ENCODE measurements at places on chromosomes 4 and X.
A peak's percentile ranks its signal among the peaks of the same experiment; 100 is the strongest.

GRCh38 chr4:42284030-42284429 lies 113.3 kb upstream of the SHISA3 start:
- no peak for DNase-seq

DNA sequence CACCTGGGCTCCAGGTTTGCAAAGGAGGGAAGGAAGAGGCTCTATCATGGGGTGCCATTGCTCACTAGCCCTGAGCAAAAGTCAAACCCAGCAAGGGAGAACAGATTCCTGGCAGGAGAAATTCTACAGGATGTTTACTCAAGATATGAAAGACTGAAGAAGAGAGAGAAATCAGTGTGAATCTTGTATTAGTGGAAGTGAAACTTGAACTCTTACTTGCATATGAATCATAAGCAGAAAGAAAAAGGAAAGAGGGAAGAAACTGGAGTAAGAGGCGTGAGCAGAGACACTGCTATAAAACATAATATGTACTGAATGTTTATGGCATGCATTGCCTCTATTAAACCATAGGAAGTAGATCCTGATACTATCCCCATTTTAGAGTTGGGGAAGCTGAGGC lies 60.9 kb downstream of the C4orf46 start:
- no peak for DNase-seq

GRCh38 chr4:143183513-143184216 lies 1.1 kb upstream of the USP38 start:
- peak; percentile 13 for DNase-seq

DNA sequence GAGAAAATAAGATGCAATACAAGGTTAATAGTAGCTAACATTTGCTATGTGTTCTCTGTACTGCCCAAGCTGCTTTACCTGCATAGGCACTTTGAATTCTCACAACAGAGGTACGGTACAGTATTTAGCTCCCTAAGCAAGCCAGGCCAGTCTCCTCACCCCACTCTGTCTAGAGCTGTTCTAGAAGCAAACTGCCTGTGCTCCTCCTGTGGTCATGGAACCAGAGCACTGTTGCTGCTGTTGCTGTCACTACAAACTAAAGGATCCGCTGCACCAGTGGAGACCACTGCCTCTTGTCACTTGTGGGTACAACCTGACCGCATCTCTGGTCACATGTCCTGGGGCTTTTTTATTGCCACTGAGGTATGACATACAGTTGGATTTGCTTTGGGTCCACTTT lies 19.6 kb downstream of the ZNF330 start:
- no peak for DNase-seq

- DNase-seq, result no peak
Observed at GRCh38 chr4:41870035-41870434, 65.2 kb upstream of the TMEM33 start.

- no peak for DNase-seq
Observed at GRCh38 chr4:185682236-185682635, 129.8 kb downstream of the SORBS2 start.

GRCh38 chr4:66273110-66273509 lies 602.8 kb upstream of the EPHA5 start:
- DNase-seq, result peak; percentile 52

DNA sequence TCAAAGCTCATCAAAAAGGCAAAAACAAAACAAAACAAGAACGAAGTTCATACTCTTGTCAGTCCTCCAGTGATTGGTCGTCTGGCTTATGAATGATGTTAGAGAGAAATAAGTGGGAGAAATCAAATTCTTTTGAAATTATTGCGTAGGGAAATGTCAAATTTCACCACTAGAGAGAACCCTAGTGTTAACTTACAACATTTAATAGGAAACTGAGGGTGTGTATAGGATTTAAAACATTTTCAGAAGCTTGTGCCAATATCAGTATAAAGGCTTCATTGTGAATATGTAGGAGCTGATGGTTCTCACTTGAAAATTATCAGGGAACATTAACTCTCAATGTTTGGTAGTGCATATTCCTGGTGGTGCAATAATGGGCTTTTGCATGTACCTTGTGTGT lies 17.4 kb downstream of the ADH6 start:
- no peak for DNase-seq

- DNase-seq, result no peak
Observed at GRCh38 chr4:141376769-141377168, 156.1 kb downstream of the ZNF330 start.

GRCh38 chr4:137651128-137651527 lies 118.8 kb upstream of the PCDH18 start:
- no peak for DNase-seq

GRCh38 chr4:72076562-72076961 lies 44.8 kb downstream of the NPFFR2 start:
- DNase-seq, result no peak

DNA sequence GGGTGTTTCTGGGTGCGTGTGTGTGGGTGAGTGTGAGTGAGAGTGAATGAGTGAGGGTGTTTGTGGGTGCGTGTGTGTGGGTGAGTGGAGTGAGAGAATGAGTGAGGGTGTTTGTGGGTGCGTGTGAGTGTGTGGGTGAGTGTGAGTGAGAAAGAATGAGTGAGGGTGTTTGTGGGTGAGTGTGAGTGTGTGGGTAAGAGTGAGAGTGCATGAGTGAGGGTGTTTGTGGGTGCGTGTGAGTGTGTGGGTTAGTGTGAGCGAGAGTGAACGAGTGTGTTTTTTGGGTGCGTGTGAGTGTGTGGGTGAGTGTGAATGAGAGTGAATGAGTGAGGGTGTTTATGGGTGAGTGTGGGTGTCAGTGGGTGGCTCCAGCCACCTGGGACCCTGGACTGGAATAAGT lies 1676.1 kb upstream of the TENM3 start:
- no peak for DNase-seq

DNA sequence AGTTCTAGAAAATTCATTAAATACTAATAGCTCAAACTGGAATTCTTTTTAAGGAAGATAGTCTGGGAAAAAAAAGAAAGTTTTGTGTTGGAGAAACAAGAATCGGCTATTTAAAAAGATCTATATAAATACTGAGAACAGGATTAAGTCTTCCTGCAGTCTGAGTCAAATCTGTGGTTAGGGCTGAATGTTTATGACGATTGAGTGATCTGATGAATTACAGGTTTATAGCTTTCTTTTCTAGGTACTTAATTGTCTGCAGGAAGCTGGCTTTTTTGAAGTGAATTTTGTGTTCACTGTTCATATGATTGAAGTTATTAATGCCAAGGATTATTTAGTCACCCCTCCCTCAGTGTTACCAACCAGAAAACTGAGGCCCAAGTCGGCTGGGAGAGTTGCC lies 42.2 kb downstream of the TLL1 start:
- no peak for DNase-seq

DNA sequence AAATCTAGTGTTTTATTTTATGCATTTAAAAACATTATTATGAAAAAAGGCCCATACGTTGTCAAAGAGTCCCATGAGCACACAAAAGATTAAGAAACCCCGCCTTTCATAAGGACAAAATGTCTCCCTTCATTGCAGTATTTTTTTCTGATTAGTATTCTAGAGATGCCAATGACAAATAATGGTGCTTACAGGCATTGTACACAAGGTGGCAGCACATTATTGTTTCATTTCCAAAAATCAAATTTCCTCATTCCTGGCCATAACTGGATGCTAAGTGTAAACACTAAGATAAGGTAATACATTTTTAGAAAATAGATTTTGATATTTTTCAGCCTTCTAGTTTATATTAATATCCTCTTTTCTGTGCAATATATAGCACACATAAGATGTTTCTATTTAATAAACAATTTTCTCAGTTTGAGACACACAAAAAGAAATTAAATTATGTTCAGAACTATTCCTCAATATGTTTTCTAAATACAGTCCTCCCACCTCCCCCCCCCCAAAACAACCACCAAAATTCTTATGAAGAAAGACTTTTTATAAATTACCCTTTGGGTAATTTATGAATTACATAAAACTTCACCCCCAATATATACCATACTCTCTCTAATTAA lies 47.7 kb downstream of the TIGD2 start:
- peak; percentile 11 for DNase-seq

DNA sequence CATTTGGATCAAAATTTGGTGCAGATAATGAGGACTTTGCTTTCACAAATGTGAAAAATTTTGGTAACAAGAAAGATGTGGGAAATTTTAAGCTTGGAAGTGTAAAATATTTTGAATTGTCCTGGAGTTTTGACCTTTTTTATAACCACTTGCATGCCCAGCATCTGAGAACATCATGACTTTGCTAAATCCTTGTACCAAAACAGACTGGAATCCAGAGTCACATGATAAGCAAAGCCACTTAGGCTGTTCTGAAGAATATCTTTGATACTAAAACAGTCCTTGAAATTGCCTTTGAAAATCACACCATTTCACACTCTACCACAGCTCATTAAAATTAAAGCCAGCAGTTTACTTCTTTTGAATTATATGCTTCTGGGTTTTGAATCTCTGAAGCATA lies 2.5 kb upstream of the PPM1K start:
- no peak for DNase-seq

DNA sequence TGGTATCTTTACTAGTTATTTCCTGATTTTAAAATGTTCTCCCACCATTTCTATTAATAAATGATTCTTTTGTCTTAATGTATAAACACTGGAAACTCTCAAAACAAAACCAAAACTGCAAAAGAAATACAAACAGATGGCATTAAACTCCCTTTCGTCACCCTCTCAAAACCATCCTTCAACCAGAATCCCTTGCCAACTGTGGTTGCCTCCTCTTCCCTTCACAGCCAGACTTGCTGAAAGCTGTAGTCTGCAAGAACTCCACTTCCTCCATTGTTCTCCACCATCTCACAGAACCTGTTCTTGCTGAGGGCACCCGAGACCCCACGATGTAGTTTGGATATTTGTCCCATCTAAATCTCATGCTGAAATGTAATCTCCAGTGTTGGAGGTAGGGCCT lies 96.5 kb downstream of the WWC2 start:
- no peak for DNase-seq

DNA sequence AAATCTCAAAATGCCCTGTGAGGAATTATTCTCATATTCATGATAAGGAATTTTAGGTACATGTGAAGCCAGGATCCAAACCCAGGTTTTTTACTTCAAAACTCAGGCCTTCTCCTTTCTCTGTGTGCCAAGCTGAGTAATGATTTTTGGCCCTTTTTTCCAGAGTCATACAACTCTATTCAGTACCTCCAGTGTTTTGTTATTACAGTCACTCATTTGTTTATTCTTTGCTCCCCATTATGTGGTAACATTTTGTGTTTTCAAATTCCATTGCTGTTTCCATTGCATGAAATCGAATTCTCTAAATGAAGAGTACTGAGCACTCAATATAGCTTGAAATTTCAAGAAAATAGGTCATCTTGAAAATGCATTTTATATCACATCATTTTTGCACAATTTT lies 315.4 kb downstream of the NR3C2 start:
- DNase-seq, result no peak

DNA sequence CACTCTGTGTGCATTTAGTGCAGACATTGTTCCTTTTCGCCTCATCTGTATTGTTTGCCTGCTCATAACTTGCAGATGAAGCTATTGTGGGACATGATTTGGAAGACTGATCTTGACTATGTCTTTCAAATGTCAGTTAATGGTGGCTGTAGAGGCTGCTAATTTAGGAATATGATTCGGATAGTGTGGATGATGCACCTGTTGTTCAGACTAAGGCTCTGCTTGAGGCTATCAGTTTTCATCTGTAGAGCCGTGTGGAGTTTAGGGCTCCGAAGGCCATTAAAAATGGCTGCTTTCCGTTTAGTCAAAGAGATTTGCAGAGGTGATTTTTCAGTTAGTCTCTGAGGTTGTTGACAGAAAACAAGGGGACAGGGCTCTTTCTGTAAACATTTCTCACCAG lies 102.0 kb downstream of the GBA3 start:
- no peak for DNase-seq

- DNase-seq, result no peak
Observed at GRCh38 chr4:15400226-15400625, 27.6 kb upstream of the C1QTNF7 start.

- peak; percentile 24 for DNase-seq
Observed at GRCh38 chr4:113278324-113278934, 229.0 kb downstream of the ANK2 start.

- DNase-seq, result no peak
Observed at GRCh38 chr4:150229520-150229919, 151.3 kb downstream of the DCLK2 start.

GRCh38 chrX:151695583-151696340 lies 504 bp downstream of the PRRG3 start:
- no peak for DNase-seq

DNA sequence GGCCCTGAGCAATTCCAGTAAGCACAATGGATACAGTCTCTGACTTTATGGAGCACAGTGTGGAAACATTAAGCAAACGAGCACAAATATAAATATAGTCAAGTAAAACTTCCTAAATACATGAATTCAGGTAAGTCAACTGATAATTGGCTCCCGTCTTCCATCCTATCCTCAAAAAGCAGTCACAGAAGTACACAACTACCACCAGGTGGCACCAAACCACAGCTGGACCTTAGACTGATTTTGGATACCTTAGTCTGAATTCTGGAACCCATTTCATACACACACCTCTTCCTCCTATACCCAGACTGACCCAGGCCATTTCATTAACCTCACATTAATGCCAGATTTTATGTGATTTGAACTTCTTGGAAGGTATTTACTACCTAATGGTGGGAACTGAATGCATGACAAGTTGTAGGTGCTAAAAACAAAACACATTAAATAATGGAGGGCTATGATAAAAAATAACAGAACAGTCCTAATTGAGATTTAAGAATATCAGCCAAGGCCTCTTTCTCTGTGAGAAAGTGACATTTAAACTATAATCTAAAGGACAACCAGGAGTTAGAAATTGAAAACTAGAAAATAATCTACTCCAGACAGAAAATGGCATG lies 77.5 kb downstream of the ELF2 start:
- DNase-seq, result no peak

DNA sequence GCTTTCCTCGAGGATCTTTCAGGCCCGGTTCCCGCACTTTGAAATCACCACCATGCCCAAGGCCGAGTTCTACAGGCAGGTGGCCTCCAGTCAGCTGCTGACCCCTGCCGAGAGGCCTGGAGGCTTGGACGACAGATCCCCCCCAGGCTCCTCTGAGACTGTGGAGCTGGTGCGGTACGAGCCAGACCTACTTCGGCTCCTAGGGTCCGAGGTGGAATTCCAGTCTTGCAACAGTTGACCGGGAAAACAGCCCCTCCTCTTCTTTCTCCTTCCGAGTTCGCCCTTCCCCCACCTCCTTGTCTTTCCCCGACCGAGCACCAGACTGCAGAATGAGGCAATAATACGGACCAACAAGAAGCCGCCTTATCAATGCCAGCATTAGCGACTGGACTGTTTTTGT lies 54.4 kb downstream of the ELF4 start:
- DNase-seq, result no peak

GRCh38 chr4:87239821-87240220 lies 19.4 kb upstream of the KLHL8 start:
- no peak for DNase-seq

GRCh38 chr4:120921456-120922380 lies 808 bp downstream of the PRDM5 start:
- no peak for DNase-seq

DNA sequence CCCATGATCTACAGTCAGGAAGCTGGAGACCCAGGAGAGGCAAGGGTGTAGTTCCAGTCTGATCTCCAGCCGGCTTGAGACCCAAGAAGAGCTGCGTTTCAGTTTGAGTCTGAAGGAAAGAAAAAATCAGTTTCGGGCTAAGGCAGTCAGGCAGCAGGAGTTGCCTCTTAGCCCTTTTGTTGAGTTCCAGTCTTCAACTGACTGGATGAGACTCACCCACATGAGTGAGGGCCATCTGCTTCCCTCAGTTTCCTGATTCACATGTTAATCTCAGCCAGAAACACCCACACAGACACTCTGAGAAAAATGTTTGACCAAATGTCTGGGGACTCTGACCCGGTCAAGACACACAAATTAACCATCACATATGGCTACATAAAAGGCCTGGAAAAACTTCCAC lies 73.6 kb upstream of the ELOVL6 start:
- no peak for DNase-seq

GRCh38 chrX:78452356-78452755 lies 124.9 kb upstream of the CYSLTR1 start:
- no peak for DNase-seq

Data from NCI-H187 (cell line).